ENCODE measurements at places on chromosomes 3 and 15. TPM values are rescaled to one million over a fixed set of nuclear protein-coding genes. Genes with fewer than 3 reads are reported as not detected.

ITIH1 gene
- total RNA-seq, result not detected

APBA2 gene
- total RNA-seq, result 0.38 TPM

ITPKA gene
- total RNA-seq, result 1.9 TPM

SRGAP3 gene
- 10.3 TPM for total RNA-seq

CCRL2 gene
- 1.5 TPM for total RNA-seq

P2RY1 gene
- total RNA-seq, result 11.2 TPM

DPPA2 gene
- total RNA-seq, result not detected

LRRC31 gene
- not detected for total RNA-seq

PLA1A gene
- 2.8 TPM for total RNA-seq

CDHR4 gene
- not detected for total RNA-seq

DNA sequence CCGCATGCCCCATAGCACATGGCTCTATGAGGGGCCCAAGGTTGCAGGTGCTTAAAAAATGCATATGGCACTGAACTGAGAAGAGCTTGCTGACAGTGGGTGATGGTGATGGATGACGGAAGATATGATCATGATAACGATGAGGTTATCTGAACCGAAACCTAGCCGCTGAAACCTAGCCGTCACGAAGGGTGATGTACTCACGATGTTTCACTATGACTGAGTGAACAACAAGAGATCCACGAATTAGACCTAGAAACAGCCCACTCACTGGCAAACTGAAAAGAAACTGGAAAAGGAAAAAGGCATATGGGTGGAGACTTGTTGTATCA, 57.6 kb upstream of the BCL6 start:
- DNase-seq, result no peak

DNA sequence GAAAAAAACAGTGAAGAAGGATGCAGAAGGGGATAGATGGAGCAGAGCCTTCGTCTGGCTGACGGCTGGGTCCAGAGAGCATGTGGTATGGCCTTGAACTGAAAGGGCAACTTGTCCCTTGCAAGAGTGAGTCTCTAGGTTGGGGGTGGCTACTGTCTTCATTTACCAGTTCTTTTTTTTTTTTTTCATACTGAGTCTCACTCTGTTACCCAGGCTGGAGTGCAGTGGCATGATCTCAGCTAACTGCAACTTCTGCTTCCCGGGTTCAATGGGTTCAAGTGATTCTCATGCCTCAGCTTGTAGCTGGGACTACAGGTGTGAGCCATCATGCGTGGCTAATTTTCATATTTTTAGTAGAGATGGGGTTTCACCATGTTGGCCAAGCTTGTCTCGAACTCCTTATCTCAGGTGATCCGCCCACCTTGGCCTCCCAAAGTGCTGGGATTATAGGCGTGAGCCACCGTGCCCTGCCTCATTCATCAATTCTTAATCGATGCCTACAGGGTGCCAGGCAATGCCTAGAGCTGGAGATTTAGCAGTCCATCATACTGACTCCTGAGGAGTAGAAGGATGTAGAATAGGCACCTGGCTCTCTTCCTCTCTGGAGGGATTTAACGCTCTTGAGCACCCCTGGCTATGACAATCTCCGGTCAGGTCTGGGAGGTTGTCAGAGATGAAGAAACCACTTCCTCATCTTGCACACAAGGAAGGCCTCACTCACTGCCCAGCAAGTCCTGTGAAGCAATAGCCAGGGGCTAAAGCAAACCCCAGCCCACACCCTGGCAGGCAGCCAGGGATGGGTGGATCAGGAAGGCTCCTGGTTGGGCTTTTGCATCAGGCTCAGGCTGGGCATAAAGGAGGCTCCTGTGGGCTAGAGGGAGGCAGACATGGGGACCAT, at the start of gene CAMP:
TSS of gene CAMP (plus strand) at position 880 of the 898 bp plus-strand sequence. CDS start at position 897, 17 bp downstream.
- DNase-seq, result peak; percentile 72

- peak; percentile 74 for DNase-seq
Measured at GRCh38 chr3:45554006-45554666, 40.4 kb upstream of the LIMD1 start.

- no peak for DNase-seq
Measured at GRCh38 chr15:67241132-67241855, 13.2 kb downstream of the AAGAB start.

- no peak for DNase-seq
Measured at GRCh38 chr3:4426782-4427344, 40.2 kb downstream of the SUMF1 start.

GRCh38 chr3:98811048-98811447, 47.9 kb downstream of the ST3GAL6 start:
- no peak for DNase-seq

- no peak for DNase-seq
Measured at GRCh38 chr3:69868841-69869420, 129.7 kb downstream of the MITF start.

DNA sequence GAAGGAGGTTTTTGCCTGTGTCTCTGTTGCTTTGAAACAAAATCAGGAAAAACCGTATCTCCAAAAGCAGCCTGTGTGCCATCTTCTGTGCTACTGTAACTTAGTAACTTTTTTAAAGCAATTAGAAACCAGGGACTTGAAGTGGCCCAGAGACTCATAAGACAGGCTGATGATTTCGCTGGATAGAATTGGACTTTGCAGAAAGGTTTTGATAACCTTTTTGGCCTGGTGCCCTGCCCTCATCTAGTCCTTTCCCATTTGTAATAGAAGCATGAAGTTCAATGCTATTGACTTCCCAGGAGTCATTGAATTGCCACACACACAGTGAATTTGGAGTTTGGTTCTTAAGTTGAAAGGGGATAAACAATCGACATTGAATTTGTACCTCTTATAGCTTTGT, 157.2 kb downstream of the PTPRG start:
- DNase-seq, result no peak

DNA sequence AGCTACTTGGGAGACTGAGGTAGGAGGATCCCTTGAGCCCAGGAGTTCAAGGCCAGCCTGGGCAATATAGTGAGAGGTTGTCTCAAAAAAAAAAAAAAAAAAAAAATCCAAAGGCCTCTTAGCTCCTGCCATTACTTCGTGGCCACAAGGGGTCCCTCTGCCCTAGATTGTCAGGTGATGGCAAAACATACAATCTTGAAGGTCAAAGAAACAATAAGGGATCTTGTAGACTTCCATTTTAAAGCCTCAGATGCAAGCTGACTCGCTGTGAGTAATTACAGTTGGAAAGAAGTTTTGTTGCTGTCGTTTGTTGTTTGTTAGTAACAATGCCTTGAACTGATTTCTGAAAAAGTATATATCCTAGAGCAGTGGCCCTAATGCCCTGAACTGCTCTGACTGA, 55.9 kb upstream of the PLCL2 start:
- no peak for DNase-seq

DNA sequence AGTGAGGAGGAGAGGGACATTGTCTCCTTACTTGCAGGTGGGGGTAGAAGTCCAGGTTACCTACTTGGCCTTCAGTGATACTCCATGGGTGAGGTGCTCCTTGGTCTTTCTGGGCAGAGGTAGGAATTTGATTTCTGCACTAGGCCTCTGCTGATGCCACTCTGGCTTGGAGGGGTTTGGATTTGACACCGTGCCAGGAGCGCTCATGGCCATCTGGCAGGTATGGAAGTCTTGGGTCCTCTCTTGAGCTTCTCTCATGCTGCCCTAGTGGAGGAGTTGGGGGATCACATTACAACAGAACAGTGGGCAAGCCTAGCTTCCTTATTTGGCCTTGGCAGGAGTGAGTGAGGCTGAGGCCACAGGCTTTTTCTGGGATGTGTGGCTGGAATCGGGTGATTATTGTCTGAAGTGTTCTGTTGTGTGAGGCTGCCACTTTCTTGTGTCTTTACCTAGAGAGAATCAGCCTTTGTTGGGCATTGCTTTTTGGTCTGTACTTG, 525.0 kb downstream of the GABRG3 start:
- no peak for DNase-seq

DNA sequence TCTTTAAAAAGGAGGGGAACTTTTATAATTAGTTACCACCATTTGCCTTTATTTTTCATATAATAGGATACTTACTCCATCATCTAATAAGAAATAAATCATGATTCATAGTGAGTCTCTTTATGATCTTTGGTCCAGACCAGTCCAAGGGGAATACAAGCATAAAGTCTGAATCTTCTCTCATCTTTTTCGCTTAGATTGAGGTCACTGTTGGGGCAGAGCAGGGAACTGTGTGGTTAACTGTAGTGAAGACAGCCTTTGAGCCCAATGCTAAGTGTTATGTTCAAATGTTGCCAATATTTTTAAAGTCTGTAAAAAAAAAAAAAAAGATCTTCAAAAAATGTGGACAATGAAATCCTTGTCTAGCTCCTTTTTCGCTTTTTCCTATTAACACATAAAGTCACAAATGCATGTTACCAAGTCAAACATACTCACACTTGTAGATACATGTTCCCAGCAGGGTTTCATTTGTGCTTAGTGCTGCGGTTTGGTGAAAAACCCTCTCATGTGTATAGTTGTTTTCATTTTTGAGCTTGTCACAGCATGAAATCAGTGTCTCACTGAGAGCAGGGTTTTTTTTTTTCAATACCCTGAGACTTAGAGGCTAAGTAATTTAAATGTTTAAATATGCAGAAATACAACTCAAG, 72.1 kb downstream of the EPHA3 start:
- no peak for DNase-seq

DNA sequence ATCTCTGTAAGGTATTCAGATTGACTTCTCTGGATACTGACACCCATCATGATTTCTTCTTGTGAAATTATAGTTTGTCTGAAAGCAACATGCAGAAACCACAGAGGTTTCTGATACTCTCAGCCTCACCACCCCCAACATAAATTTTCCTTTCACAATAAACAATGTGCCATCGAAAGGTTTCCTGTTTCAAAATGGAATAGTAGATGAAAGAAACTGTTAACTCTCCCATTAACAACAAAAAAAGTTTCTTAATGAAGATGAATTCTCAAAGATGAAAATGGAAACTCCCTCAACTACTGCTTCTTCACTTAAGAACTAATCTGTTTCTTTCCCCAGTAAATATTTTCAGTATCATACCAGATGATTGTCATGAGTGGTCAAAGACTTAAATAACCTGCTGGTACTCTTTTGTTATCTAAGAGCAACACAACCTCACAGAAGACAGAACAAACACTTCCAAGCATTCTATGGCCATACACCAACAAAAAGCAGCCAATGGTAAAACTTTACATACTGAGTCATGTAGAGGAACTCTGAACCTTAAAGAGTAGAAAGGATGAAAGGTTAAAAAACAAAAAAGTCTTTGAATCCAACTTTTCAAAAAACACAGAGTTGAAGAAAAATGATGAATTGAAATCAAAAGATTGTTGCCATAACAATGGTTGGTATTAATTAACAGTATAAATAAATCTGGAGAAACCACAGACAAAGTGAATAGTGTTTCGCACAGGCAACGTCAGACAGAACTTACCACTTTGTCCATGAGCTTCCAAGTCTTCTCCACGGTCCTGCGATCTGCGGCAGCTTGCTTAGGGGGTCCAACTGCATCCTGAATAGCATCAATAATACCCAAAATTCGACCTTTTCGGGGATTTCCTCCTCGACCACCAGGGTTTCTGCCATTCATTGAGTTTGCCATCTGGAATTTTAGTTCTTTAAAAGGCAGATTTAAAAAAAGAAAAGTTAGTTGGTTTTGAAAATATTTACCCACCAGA, 1.9 kb downstream of the CBLB start:
- DNase-seq, result no peak

- DNase-seq, result no peak
Measured at GRCh38 chr15:49331442-49331841, 91.6 kb upstream of the FGF7 start.

DNA sequence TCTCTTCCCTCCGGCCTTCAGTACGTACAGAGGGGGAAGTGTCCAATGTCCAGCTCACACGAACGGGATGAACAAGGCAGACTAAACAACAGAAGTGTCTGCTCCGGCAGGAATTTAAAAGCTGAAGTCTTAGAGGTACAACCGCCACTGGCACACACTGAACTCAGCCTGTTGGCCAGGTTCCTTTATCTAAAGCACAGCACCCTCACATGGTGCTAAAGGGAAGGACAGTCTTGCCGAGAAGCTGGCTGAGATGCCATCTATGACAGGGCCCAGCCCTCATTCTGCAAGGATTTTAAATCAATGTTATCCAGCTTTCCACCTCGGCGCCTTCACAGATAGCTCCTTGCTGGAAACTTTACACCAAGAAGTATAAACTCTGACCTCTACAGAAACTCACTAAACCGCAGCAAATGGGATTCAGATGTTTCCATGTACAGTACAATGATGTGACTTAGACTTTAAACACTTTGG, 2.8 kb downstream of the ADAMTS17 start:
- DNase-seq, result no peak

DNA sequence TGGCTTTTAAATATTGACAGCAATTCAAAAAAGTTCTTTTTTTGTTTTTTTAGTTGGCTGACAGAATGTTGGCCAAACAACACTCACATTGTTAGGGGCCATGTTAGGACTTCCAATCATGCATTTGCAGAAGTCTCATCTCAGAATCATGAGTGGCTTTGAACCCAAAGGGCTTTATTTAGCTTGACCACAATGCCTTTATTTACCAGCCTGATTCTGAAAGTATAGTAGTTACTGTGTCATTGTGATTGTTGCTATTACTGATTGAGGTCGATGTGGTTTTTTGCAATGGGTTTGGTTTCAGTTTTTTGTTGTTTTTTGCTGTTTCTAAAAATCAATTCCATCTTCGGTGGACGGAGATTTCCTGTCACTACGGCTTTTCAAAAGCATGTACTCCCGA, 7.2 kb downstream of the GLDN start:
- no peak for DNase-seq

DNA sequence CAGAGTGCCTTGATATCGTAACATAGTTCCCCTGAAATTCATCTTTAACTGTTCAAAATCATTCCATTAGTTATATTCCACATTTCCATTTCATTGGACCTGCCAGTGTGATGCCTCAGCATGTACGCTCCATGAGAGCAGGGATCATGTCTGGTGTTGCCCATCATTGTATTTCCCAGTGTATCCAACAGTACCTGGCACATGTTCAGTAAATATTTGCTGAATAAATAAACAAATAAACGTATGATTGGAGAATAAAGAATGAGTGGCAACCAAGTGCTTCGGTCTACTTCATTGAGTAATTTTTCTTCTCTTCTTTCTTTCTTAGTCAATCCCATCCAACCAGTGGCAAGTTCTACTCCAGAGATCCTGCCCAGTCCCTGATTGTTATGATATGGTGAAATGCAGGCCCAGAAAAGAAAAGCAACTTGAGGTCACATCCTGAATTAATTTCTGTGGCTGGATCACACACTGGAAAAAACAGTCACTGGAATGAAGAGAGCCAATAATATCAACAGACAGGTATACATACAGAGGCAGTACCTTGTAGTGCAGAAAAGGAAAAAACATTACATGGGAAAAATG, 101.2 kb downstream of the PLCH1 start:
- no peak for DNase-seq
